ENCODE measurements at places on chromosomes 4 and X.

DNA sequence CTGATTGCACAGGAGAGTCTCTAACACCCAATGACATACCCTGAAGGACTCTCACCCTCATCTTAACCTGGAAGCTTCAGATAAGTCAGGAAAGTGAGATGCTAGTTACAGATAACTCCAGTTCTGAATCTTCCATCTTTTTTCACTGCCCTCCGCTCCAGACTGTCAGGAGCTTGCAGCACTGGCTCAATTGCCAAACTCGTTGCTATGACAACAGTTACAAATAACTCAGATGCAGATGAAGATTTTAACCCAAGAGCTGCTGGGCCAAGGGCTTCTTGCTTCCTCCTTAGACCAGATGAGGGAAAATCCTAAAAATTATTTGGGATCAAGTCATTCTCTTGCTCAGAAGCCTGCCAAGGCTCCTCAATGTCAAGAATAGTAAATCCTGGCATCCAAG is 109.1 kb upstream of the HUWE1 start:
- no peak for DNase-seq

- DNase-seq, result no peak
These were observed 124.5 kb downstream of the PDLIM5 start for GRCh38 chr4:94576210-94576609.

DNA sequence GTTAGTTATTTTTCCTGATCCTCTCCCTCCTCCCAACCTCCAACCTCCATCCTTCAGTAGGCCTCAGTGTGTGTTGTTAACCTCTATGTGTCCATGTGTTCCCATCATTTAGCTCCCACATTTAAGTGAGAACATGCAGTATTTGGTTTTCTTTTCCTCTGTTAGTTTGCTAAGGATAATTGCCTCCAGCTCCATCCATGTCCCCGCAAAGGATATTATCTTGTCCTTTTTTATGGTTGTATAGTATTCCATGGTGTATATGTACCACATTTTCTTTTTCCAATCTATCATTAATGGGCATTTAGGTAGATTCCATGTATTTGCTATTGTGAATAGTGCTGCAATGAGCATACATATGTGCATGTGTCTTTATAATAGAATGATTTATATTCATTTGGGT is 54.5 kb downstream of the TEX13C start:
- no peak for DNase-seq

DNA sequence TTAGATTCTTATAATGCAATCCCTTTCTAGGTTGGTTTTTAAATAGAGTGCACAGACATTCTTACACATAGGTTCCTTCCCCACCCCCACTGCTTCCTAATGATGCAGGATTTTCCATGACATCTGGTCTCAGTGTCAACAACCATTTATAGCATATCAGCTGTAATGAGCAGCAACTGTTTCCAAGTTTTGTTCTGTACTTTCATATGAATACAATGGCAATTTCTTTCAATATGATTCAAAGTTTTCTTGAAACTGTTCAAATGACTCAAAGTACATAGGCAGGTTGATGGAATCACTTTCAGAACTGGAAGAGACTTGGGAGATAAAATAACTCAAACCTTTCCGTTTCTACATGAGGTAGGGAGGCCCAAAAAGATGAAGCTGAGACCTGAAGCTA is 220.7 kb downstream of the CAMK2D start:
- no peak for DNase-seq

GRCh38 chrX:50327235-50327634 is 122.7 kb downstream of the CCNB3 start:
- no peak for DNase-seq

GRCh38 chr4:184899261-184900134 is 73.7 kb upstream of the ACSL1 start:
- DNase-seq, result no peak

DNA sequence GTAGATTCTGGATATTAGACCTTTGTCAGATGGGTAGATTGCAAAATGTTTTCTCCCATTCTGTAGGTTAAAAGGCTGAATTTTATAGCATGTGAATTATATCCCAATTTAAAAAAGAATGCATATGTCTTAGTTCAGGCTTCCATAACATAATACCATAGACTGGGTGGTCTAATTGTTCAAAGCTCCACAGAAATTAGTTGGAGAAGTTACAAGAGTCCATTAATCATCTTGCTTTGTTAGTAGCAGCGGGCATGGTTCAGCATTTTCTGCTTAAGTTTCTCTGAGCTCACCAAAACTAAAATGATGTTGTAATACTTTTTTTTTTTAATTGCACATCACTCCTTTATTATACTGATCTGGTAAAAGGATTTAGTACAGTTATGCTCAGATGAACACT is 1.8 kb downstream of the PGAM4 start:
- DNase-seq, result no peak

GRCh38 chrX:42954880-42955279 is 176.9 kb upstream of the PPP1R2C start:
- no peak for DNase-seq

GRCh38 chrX:102979536-102979935 is 42.5 kb downstream of the RAB40AL start:
- no peak for DNase-seq

DNA sequence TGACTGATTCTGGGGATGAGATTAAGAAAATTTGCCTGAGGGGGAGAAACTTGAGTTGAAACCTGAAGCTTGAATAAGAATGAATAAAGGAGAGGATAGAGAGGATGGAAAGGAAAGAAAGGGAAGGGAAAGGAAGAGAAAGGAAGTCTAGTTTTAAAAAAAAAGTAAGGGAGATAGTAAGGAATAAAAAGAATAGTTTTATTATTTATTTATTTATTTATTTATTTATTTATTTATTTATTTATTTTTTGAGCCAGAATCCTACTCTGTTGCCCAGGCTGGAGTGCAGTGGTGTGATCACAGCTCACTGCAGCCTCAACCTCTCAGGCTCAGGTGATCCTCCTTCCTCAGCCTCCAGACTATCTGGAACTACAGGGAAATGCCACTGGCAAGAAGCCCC is 62.0 kb upstream of the NAF1 start:
- no peak for DNase-seq

DNA sequence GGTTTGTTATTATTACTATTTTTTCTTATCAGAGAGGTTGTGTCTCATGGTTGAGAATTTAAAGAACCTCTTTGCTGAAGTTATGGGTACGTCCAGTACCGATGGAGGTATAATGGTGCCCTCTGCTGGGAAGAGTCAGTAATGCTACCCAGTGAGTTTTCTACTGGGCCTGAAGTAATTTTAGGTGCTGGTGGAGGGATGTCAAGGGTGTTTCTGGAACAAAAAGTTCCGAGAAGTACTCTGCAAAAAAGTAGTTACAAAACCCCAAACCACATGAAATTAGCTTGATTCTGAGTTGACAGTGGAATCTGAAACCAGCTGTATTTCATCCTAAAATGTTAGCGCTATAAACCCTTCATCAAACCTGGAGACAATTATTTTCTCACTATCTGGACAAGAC is 102.5 kb upstream of the MID1 start:
- DNase-seq, result no peak

DNA sequence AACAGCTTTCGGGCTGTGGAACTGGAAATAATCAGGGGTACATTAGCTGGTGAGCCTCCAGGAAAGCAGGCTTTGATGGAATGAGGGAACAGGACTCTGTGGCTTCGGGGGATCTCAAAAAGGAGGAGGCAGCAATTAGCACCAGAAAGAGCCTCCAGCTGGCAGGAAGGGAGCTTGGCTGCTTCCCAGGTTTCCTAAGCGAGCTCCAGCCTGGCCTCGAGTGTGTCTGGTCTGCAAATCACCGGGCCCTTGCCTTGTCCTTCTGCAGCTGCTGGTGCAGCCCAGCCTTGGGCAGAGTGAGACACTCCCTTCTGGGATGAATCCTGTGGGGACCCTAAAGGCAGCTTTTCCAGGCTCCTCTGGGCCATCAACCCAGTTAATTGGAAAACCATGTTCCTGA is 10.7 kb upstream of the PDHA1 start:
- no peak for DNase-seq

Data from cortex of kidney (tissue), 1 donor.